ENCODE measurements at places on chromosomes 1 and 21. TPM values are rescaled to one million over a fixed set of nuclear protein-coding genes. Genes with fewer than 3 reads are reported as not detected.

The TIAM1 gene
- 3.6 TPM for total RNA-seq

The ACTL8 gene
- total RNA-seq, result not detected

The SPRR2F gene
- not detected for total RNA-seq

The ST6GALNAC5 gene
- 1.4 TPM for total RNA-seq

The ALX3 gene
- not detected for total RNA-seq

The SELP gene
- not detected for total RNA-seq

The EFNA3 gene
- 1.7 TPM for total RNA-seq

The CFHR3 gene
- not detected for total RNA-seq

The A3GALT2 gene
- total RNA-seq, result not detected

Data from epithelial cell of proximal tubule (primary cell).